ENCODE measurements at places on chromosomes 1 and 21. TPM values are rescaled to one million over a fixed set of nuclear protein-coding genes. Genes with fewer than 3 reads are reported as not detected.

The RPE65 gene
- total RNA-seq = not detected

The ISG15 gene
- 107 TPM for total RNA-seq

The PPIH gene
- total RNA-seq = 18.7 TPM

The UBE2U gene
- total RNA-seq = not detected

The KCNJ9 gene
- not detected for total RNA-seq
